ENCODE measurements at places on chromosomes 16 and 17. TPM values are rescaled to one million over a fixed set of nuclear protein-coding genes. Genes with fewer than 3 reads are reported as not detected.

DNA sequence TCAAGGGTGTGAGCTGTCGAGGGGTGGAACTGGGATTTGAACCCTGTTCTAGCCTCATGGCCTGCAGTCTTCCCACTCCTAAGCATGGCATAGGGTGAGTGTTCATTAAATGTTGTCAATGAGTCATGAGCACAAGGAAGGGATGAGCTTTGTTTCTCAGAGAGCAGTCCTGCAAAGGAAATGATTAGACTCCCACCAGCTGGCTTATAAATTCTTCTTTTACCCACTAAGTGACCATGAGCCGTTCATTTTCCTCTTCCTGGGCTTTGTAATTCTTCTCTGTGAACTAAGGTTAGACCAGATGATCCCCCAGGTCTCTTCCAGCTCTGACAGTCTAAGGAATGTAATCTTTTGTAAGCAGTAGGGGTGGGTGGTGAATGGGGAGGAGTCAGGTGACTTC is 47.9 kb upstream of the HNF1B start:
- DNase-seq: no peak

The HOXB13 gene
- total RNA-seq: not detected

The SAP30BP gene
- 25.7 TPM for total RNA-seq

The WSCD1 gene
- 1.3 TPM for total RNA-seq

The BCAR1 gene
- 30.9 TPM for total RNA-seq

The TSPOAP1 gene
- total RNA-seq: 5.8 TPM

The WNK4 gene
- not detected for total RNA-seq

DNA sequence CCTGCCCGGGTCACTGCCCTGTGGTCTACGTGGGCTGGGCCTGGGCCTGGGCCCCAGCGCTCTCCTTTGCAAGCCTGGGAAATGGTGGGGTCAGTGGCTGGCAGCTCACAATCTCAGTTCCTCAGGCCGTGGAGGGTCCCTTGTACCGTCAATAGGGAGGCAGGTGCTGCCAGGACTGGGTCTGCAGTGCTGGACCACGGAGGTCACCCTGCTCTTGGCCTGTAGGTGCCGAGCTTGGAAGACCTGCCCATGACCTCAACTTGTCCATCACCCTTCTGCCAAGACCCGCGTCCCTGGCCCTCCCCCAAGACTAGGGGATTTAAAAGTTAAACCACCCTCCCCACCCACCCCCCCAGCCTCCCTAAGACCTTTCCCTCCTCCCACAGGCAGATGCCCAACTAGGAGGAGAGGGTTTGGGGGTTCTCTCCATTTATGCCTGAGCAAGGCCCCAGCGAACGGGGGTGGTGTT is 2.5 kb downstream of the TBX2 start:
- DNase-seq: no peak

DNA sequence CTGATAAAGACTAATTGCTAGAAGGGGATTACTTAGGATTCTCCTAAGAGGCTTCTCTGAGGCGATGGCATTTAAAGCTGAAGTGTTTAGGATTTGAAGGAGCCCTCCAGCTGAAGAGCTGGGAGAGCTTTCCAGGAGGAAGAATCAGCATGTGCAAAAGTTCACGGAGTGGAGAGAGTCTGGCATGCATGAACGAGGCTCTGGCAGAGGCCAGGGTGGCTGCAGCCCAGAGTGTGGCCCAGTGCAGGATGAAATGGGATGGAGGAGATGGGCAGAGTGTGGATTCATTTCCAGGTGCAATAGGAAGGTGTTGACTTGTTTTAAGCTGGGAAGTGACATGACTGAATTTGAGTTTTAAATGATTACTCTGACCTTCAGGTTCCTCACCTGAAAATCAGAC is 249.0 kb upstream of the CCL2 start:
- no peak for DNase-seq

The PSMC3IP gene
- total RNA-seq: 1.4 TPM

DNA sequence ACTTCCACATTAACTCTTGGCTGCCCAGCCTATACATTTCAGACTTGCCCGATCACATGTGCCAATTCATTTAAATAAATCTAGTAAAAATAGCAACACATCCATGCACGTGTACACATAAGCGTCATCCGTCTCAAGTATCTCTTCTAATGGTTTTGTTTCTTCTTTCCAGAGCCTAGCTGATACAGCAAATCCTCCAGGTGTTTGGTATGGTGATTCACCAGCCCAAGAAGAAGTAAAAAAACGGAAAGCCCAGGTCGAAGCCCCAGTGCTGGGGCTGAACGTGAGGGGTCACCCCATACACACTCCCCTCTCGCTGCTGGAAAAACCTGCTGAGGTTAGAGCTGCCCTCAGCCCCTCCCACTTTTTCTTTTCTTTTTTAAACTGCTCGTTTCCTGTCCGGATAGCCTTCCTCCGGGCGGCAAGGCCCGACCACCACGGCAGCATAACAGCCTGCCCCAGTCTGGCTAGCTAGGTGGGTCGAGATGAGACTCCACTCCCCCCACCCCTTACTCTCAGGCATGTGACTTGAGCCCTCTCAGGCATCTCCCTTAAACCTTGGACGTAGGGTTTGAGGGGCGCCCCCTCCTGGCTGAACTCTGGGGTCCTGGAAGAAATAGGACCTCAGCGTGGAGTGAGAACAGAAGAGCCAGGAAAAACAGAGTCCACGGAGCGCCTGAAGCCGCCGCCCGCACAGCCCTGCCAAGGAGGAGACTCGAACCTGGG is 13.9 kb upstream of the OR1F1 start:
- DNase-seq: no peak

DNA sequence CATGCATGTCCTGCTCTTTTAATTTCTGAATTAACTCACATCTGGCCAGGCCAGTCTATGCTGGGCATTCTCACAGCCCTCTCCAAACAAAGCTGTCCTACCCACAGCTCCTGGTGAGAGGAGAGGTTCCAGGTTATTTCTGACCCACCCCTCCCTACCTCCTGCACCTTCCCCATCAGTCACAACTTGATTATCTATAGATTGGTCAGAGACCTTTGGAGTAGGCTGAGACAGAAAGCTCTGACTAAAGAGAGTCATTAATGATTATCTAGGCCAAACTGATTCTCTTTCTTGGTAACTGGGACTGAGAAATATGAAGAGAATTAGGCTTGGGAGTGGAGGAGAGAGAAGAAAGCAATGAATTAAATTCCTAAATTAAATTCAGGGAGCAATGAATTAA is 1.4 kb upstream of the KRT222 start:
- no peak for DNase-seq
